Pancreas (tissue), 10 donors: ENCODE measurements at places on chromosomes 11 and 22. TPM values are rescaled to one million over a fixed set of nuclear protein-coding genes. Genes with fewer than 3 reads are reported as not detected.

CD248 gene
- total RNA-seq = 11.3 TPM

DNA sequence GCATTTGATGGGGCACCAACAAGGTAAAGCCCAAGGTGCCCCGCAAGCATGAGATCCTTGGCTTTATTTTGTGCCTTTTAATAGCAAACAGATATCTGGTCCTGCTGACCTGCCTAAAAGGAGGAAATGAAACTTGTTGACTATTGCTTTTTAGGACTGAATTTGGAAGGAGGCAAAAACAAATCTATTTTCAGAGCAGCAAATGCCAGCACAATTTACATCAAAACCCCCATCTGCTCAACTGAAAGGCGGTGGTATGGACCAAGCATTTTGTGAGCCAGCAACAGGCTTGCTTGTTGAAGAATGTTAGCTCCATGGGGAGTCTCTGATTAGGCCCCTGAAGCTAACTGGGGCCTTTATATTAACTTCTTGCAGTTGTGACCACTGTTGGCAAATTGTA is 192.6 kb upstream of the E2F8 start:
- H3K4me1 ChIP-seq = peaks cover 31% of the 10 kb centered on the region
- no peaks in the 10 kb centered on the region for H3K36me3 ChIP-seq
- no peaks in the 10 kb centered on the region for H3K27me3 ChIP-seq
- H3K4me3 ChIP-seq = no peak overlapping the region
- DNase-seq = no peak

LIF gene
- total RNA-seq = 5.8 TPM

GRCh38 chr22:36702842-36703215 is 723 bp downstream of the CACNG2 start:
- no peak overlapping the region for H3K4me3 ChIP-seq
- no peaks in the 10 kb centered on the region for H3K27me3 ChIP-seq
- DNase-seq = no peak

DNA sequence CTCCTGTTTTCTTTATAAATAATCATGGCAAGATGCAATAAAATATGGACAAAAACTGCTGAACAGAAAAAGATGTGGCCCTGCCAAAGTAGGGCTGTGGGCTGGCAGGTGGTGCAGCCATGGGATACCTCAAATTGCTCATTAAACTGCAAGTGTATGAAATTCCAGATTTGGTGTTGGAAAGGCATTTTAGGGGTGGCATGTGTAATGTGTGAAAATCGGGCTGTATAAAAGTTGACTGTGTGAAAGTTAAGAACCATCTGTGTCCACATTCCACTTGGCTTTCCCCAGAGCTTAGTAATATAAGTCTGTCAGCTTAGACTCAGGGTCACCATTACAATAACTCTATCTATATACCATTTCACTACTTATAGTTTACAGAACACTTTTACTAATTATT is 34.8 kb upstream of the FZD4 start:
- no peaks in the 10 kb centered on the region for H3K36me3 ChIP-seq
- DNase-seq = no peak
- no peak overlapping the region for H3K27ac ChIP-seq
- H3K27me3 ChIP-seq = no peaks in the 10 kb centered on the region
- H3K4me1 ChIP-seq = no peaks in the 10 kb centered on the region
- no peak overlapping the region for H3K4me3 ChIP-seq

DNA sequence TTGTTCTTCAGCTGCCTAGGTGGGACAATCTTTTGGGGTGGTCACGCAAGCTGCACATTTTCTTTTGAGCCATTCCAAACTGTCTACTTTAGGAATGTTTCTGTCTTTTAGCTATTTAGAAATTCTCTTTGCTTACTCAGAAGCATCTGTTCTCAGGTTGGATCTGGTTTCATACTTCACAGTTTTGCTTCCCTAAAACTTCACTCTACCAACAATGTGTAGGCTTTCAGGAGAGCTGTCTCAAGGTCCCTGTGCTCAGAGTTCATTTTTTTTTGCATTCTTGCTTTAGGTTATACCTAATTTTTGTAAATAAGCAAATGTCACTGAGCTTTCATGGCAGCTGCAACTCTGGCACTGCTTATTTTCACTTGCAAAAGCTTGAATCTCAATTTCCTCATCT is 36.7 kb downstream of the CCDC90B start:
- H3K27ac ChIP-seq = no peak overlapping the region
- no peaks in the 10 kb centered on the region for H3K36me3 ChIP-seq
- H3K4me1 ChIP-seq = no peaks in the 10 kb centered on the region
- no peak for DNase-seq
- H3K4me3 ChIP-seq = no peak overlapping the region
- no peaks in the 10 kb centered on the region for H3K27me3 ChIP-seq

- no peak overlapping the region for H3K4me3 ChIP-seq
- no peaks in the 10 kb centered on the region for H3K27me3 ChIP-seq
- no peaks in the 10 kb centered on the region for H3K4me1 ChIP-seq
- H3K36me3 ChIP-seq = no peaks in the 10 kb centered on the region
These were observed 40.3 kb downstream of the OR5B17 start for GRCh38 chr11:58318532-58318931.

MCAM gene
- 30.4 TPM for total RNA-seq

- H3K27me3 ChIP-seq = no peaks in the 10 kb centered on the region
- DNase-seq = no peak
- H3K4me3 ChIP-seq = no peak overlapping the region
- no peaks in the 10 kb centered on the region for H3K4me1 ChIP-seq
- no peak overlapping the region for H3K27ac ChIP-seq
These were observed 14.5 kb downstream of the ART5 start for GRCh38 chr11:3627291-3627690.

DNA sequence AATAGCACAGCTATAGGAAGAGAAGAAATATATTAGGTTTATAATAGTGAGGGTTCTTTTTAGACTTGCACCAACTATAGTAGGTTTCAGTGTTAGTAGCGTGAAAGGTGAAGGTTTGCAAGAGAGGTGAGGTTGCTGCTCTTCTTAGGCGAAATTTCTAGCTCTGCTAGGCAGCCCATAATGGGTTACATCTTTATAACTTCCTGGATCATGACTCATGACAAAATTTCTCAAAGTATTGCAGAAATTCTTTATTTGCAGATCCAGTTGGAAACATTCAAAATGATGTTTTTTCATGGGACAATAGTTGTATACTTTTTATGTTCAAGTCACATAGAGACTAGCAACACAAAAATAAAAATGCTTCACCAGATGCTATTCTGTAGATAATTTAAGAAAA is 260.0 kb downstream of the SOX6 start:
- no peak for DNase-seq
- H3K36me3 ChIP-seq = no peaks in the 10 kb centered on the region
- H3K4me3 ChIP-seq = no peak overlapping the region
- no peaks in the 10 kb centered on the region for H3K27me3 ChIP-seq
- H3K4me1 ChIP-seq = peaks cover 27% of the 10 kb centered on the region

MOGAT2 gene
- not detected for total RNA-seq

GRCh38 chr11:115391598-115391997 is 112.6 kb downstream of the CADM1 start:
- H3K36me3 ChIP-seq = no peaks in the 10 kb centered on the region
- no peaks in the 10 kb centered on the region for H3K27me3 ChIP-seq
- DNase-seq = no peak
- H3K27ac ChIP-seq = no peak overlapping the region
- H3K4me3 ChIP-seq = no peak overlapping the region
- no peaks in the 10 kb centered on the region for H3K4me1 ChIP-seq

CADM1 gene
- 28.7 TPM for total RNA-seq
